ENCODE measurements at places on chromosomes 1 and 21.
A peak's percentile ranks its signal among the peaks of the same experiment; 100 is the strongest.

DNA sequence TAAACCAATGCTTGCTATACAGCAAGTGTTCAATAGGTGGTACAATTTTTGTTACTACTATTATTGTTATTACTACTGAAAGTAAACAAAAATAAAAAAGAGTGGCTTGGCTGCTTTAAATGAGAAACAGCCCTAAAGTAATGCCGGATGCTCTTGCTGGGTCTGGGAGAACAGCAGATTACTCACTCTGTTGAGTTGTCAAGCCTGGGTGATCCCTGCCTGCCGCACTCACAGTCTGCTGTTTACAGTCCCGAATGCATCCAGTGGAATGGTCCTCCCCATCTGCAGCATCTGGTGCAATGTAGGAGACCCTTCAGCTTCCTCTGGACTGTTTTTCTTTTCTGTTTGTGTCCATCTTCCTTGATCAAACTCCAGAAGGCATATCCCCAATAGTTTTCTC is 102.7 kb upstream of the IVNS1ABP start:
- DNase-seq: no peak

DNA sequence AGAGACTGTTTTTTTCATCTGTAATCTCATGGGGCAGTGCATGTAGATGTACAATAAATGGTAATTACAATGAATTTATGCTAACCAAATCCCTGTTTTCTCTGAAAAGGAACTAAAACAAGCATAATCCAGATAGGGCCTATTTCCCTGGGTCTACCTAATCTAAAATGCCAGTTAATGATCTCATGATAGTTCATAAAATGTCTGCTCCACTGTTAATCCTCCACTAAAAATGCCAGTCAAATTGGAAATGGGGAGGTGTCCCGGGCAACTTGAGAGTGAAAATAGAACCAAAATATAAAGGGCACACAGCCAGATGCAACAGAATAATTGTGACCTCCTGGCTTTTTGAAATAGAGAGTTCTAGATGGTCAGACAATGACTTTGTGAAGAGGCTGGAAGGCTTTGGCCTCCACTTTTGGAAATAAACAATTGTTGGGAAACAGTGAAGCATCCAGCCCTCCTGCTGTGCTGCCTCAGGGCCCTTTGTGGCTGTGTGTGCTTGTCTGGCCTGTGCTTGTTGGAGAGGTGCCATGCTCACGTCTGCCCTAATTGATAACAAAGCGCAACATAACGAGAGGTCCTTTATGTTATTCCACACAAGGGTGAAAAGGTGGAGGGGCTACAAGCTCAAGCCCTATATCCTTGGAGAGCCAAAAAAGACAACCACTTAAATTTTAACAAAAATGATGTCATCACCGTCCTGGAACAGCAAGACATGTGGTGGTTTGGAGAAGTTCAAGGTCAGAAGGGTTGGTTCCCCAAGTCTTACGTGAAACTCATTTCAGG is 97.7 kb downstream of the ATP5PO start:
- no peak for DNase-seq

DNA sequence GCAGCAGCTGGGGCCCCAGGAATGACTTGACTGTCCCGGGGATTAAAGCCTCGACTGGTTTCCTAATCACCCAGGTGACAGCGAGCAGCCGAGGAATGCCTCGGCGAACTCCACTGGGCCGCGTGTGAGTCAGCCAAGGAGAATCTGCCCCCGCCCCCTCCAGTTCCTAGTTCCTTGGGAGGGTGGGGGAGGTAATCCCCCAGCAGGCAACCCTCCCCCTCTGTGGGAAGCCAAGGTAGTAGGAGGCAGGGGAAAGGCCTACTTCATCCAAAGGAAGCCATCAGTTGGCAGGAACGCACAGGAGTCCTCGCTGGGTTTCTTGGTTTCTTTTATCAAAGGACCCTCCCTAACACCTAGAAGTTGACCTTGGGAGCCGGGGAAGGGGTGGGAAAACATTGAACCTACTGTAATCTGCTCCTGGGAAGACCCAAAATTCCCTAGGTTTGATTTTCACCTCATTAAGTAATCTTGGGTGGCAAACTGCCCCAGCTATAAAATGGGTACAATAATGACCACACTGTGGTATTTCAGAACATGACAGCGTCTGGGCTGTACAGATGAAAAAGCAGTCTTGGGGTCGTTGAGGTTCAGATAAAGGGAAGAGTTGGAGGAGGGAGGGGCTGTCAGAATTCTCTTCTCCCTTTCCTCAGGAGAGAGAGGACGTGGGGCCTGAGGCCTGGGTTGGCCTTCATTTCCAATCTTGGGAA is 1.4 kb downstream of the TENT5B start:
- DNase-seq: no peak

GRCh38 chr1:86517336-86517735 is 29.5 kb upstream of the CLCA4 start:
- no peak for DNase-seq

- DNase-seq: no peak
These were observed 20.4 kb downstream of the SESN2 start for GRCh38 chr1:28279721-28280120.

DNA sequence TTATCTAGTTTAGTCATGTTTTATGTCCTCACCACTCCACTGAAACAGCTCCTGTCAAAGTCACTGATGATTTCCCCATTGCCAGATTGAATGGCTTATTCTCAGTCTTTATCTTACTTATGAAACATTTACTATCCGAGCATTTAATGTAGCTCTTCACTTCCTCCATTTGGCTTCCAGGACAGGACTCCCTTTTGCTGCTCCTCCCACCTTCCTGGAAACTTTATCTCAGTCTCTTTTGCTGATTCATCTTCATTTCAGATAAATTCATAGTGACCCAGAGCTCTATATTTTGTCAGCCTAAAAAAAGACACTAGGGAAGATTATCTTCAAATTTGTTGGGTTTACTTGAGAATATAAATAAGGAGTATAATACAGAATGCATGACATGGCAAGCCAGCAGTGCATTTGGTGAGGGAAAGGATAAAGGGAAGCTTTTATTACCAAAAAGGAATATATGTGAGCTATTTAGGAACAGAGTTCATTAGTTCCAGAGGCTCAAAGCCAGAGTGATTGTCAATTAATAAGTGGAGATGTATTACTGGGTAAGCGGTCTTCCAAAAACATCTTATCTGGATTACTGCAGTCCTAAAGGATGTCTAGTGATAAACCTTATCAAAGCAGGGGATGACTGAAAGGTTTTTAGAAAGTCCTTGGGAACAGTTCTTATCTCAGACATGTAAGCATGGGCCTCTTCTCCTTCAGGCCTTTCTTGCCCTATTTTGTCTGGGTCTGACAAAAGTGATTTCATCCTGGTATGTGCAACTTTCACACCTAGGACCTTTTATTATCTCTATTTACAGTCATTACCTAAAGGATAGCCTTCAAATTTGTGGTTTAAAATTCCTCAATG is 25.6 kb downstream of the IL23R start:
- DNase-seq: peak; percentile 63

Data from activated CD4-positive, alpha-beta T cell treated with anti-CD3 and anti-CD28 coated beads, Interleukin-10, Interleukin-2, amounts not matched to agents 100 ng/mL and 50 ng/mL, durations not matched to agents 16 hours and 8 hours (primary cell).